ENCODE measurements at places on chromosomes 3 and 15. TPM values are rescaled to one million over a fixed set of nuclear protein-coding genes. Genes with fewer than 3 reads are reported as not detected.
A peak's percentile ranks its signal among the peaks of the same experiment; 100 is the strongest.

POLQ gene
- total RNA-seq, result 1.1 TPM

DNA sequence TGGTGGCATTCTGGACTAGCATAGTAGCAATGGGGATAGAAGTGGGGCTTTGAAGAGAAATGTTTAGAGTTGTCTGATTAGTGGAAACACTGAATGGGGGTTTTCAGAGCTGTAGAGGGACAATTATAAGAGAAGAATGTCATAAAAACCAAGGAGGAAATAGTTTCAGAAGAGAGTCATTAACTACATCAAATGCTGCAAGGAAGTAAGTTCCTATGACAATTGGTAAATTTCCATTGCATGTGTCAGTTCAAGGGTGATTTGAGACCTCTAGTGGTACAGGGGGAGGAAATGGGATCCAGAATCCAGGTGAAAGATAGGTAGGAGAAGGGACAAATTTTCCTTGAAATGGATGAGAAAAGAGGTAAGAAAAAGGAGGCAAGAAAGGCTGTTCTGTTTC lies 68.3 kb upstream of the TBC1D5 start:
- no peak for DNase-seq

- no peak for DNase-seq
Measured at GRCh38 chr3:47444103-47444502, 31.6 kb downstream of the SCAP start.

DNA sequence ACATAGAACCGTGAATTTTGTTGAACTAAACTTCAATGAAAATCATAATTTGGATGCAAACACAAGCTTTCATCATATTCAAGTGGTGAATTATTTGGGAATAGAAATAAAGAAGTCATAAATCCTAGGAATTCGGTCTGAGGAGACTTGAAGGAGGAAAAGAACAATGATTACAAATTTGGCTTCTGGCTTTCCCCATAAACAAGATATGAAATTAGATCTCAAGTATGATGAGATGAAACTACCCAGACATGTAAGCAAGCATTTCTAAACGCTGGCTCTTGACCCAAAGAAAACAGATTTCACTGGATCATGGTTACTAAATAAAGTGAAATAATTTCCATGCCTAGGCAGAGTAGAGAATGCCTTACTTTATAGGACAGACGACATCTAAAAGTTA lies 146.9 kb upstream of the LRTM1 start:
- DNase-seq, result no peak

GRCh38 chr3:45947361-45947760 lies 4.1 kb downstream of the CXCR6 start:
- no peak for DNase-seq

PLA2G4E gene
- not detected for total RNA-seq

DCBLD2 gene
- total RNA-seq, result 3.8 TPM

CHDH gene
- total RNA-seq, result under 0.01 TPM

GRCh38 chr3:65712140-65712539 lies 326.6 kb downstream of the MAGI1 start:
- DNase-seq, result no peak

SRP14 gene
- total RNA-seq, result 75.1 TPM

- no peak for DNase-seq
Measured at GRCh38 chr15:98978153-98978552, 29.4 kb downstream of the PGPEP1L start.

DNA sequence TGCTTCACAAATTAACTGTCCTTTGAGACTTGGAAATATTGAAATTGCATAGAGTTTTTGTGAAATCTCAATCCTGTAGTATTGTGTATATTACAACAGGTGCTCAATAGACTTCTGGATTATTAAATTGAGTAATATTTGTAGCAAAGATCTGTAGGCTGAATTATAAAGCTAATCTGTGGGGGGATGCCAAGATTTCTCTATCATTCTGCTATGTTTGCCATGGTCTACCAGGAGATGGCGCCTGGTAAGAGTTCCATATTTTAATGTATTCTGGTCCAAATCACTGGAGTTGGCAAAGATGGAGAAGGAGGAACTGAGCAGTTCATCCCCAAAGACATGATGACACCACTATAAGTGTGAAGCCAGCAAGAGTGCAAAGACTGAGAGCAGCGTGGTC lies 340.9 kb upstream of the TPRG1 start:
- DNase-seq, result no peak

- peak; percentile 4 for DNase-seq
Measured at GRCh38 chr15:76345880-76346668, 9.5 kb downstream of the ISL2 start.

- no peak for DNase-seq
Measured at GRCh38 chr15:62474771-62475124, 309.7 kb upstream of the C2CD4B start.

GRCh38 chr15:66760968-66761725 lies 59.1 kb downstream of the SMAD6 start:
- peak; percentile 48 for DNase-seq

TF gene
- under 0.01 TPM for total RNA-seq

DNA sequence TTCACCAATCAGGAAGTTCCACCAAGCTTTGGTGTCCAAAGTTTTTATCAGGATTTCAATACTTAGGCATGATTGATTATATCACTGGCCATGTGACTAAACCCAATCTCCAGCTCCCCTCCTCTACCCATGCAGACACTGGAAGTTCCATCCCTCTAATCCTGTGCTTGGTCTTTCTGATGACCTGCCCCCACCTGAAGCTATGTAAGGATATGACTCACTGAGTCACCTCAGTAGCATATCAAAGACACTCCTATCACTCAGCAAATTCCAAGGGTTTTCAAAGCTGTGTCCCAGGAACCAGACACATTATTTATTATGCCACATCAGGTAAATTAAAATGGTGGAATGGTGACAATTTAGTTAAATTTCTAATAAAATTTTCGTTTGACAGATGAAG lies 158.9 kb downstream of the TAFA4 start:
- no peak for DNase-seq

PIERCE2 gene
- total RNA-seq, result 0.54 TPM

EFCC1 gene
- total RNA-seq, result 9.2 TPM

- DNase-seq, result no peak
Measured at GRCh38 chr3:128846486-128846891, 32.9 kb upstream of the ACAD9 start.

- no peak for DNase-seq
Measured at GRCh38 chr3:53145713-53146080, 15.3 kb upstream of the PRKCD start.

MAGEL2 gene
- 0.27 TPM for total RNA-seq

DNA sequence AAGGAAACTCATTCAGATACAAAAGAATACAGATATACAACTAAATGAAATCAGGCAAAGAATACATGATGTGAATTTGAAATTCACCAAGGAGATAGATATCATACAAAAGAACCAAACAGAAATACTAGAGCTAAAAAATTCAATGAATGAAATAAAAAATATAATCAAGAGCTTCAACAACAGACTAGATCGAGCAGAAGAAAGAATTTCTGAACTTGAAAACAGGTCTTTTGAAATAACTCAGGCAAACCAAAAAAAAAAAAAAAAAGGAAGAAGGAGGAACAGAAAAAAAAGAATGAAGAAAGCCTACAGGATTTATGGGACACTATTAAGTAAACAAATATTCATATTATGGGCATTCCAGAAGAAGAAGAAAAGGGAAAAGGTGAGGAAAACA lies 137.8 kb downstream of the DMXL2 start:
- no peak for DNase-seq

NCBP2 gene
- 22.1 TPM for total RNA-seq

Data from hematopoietic multipotent progenitor cell (in vitro differentiated cells).